ENCODE measurements at places on chromosomes 7 and 10.

DNA sequence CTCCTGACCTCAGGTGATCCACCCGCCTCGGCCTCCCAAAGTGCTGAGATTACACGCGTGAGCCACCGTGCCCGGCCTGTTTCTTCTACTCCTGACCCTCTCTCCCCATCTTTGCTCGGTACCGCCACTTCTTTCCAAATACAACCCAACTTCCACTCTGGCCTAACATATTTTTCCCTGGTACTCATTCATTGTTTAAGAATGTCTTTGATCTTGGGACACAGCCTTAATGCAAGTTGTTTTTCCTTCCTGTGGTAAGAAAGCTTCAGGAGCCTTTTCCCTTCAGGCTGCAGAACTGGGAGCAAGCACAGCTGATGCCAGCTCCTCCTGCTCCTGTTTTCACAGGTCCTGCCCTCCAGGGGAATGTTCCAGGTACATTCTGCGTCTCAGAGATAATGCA is 13.7 kb downstream of the CALML3 start:
- DNase-seq = peak; percentile 83

DNA sequence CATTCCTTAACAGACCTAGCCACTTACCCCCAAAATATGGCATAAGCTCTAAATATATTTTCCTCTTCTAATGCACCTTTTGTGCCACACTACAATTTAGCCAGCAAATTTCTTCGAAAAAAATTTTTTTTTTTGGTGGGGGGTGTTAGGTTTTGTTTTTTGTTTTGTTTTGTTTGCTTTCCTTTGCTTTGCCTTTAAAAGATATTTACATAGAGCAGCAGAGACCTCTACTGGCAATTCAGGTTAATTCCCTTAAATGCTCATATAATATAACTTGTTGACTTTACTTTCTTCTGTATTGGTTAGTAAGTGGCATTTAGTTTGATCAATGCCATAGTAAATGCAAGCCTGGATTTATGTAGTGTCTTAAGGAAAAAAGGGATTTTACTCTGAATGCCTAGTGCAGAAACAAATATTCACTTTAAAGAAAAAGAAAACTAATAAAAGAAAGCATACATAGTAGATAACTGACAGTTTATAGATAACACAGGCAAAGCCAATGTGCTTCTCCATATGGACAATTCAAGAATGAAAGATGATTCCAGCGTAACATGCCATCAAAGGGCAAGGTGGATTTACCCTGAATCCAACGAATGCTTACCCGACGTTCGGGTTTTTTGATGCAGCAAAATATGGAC is 1250.6 kb downstream of the GATA3 start:
- DNase-seq = no peak

- DNase-seq = peak; percentile 60
Observed at GRCh38 chr7:135672560-135673359, 10.4 kb downstream of the STMP1 start.

DNA sequence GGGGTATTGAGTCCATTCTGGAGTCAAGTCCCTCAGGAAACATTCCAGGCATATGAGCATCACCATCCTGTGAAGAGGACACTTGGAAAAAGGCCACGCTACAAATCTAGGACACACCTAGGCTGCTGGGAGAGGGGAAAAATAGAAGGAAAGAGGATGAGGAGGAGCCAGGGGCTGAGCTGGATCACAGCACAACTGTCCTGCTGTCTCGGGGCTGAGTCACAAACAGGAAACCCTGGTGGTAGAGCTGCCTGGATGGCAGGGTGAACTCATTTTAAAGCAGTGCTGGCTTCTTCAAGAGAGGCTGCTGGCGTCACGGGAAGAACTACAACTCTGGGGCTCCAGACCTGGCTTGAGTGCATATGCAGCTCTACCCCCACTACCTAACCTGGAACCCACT is 151.5 kb downstream of the RNF216 start:
- no peak for DNase-seq

- no peak for DNase-seq
Observed at GRCh38 chr7:69373171-69374043, 224.9 kb upstream of the AUTS2 start.

- DNase-seq = no peak
Observed at GRCh38 chr7:120189623-120190022, 83.4 kb upstream of the KCND2 start.

GRCh38 chr10:48343921-48344598 is 37.6 kb downstream of the MAPK8 start:
- DNase-seq = no peak
